COR-L47 (cell line): ENCODE measurements at places on chromosomes 5 and 9.

- no peak for DNase-seq
Observed at GRCh38 chr5:147234239-147234824, 494 bp upstream of the STK32A start.

GRCh38 chr5:153659039-153659736 is 168.7 kb downstream of the GRIA1 start:
- DNase-seq = no peak

DNA sequence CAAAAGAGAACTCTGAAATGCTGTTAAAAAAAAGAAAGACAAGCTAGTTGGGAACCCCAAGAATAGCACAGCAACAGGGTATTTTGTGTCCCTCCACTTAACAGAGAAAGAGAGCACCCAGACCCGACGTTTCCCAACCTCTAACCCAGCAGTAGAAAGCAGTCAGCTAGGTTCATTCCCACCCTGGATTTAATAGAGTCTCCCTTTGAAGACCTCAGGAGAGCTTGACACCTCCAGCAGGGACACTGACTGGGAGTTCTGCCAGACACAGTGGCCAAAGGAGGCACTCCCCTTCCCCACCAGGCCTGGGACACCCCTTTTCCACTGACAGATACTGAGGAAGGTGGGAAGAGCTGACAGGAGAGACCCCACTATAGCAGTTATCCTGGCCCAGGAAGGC is 337.5 kb upstream of the MSX2 start:
- DNase-seq = no peak

DNA sequence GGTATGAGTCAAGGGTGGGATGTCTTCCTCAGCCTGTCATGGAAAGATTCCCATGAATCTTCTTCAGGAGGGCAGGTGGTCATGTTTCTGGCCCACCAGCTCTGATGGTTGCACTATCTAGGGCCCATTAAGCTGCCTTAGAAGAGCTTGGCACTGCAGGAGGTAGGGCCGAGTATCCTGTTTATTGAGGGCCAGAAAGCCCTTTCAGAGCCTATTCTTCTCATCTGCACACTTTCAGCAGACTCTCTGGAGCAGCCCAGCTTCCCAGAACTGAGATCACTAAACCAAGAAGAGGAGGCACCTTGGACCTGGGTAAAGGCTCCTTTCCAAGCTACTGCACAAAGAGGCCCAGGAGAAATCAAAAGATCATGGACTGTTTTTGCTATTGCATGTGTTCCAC is 146.5 kb downstream of the MTX3 start:
- DNase-seq = no peak

DNA sequence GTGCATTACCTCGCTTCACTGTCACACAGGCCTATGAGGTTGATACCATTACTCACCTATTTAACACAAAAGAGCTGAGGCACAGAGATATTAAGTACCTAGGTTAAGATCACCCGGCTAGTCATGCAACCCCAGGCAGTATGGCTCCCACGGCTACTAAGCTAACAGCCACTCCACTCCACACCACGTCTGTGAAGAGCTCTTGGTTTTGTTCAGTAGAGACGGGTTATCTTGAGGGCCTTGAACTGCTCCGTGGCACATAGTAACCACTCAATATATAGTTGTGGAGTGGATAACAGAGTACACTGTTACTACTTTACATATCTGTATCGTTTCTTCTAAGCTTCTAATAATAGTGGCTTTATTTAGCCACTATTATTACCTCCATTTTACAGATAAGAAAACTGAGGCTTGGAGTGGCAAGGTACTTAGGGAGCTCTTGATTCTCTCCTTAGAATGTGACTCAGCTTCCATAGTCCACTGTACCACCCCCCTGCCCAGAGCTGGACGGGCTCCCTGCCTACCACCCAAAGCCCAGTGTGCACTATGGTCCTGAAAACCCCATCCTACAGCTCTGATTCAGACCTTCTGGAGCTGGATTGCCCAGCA is 1.0 kb upstream of the CORO2A start:
- DNase-seq = no peak
